Mesothelial cell of epicardium (in vitro differentiated cells): ENCODE measurements at places on chromosomes 7 and 10. TPM values are rescaled to one million over a fixed set of nuclear protein-coding genes. Genes with fewer than 3 reads are reported as not detected.
A peak's percentile ranks its signal among the peaks of the same experiment; 100 is the strongest.

TWIST1 gene
- total RNA-seq, result 111 to 126 TPM (median 120 TPM) in 3 replicates

KLF14 gene
- 0.87 to 1.0 TPM (median 1.0 TPM) in 3 replicates for total RNA-seq

ASZ1 gene
- 0.18 TPM in 1 of 3 replicates, not detected in the others for total RNA-seq

IKZF1 gene
- 1.7 to 2.5 TPM (median 1.8 TPM) in 3 replicates for total RNA-seq

CSGALNACT2 gene
- total RNA-seq, result 14.3 to 15.4 TPM (median 14.8 TPM) in 3 replicates

DNA sequence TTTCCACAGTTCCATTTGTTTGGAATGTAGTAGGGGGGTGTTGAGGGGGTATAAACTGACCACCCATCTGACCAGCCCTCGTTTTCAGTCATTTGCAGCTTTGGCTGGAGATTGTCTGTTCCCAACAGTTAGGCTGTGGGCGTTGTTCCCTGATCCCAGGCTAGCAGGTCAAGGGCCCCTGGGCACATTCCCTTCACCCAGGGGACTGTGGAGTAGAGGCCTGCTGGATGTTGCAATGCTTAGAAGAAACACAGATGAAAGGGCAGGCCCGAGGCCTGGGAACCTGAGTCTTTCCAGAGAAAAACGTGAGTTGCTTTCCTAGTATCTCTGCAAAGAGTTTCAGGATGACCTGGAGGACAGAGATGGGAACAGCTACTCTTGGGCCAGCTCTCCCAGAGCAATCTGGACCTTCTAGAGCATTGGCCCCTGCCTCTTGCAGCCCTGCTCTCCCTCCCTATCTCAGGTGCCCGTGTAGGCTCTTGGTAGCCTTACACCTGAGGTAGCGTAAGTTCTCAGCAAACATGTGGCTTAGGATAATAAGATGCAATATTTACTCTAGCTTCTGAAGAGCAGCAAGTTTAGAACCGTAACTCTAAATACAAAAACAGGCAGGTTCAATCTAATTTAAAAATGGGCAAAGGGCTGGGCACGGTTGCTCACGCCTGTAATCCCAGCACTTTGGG, 99.4 kb upstream of the EFCAB10 start:
- no peaks in the 10 kb centered on the region for H3K27me3 ChIP-seq
- no peaks in the 10 kb centered on the region for H3K36me3 ChIP-seq
- H3K4me3 ChIP-seq, result no peak overlapping the region
- H3K27ac ChIP-seq, result no peak overlapping the region

GRCh38 chr7:45080958-45081669, 7.7 kb downstream of the NACAD start:
- no peaks in the 10 kb centered on the region for H3K27me3 ChIP-seq
- no peak overlapping the region for H3K27ac ChIP-seq
- H3K36me3 ChIP-seq, result peaks cover 5% of the 10 kb centered on the region

- no peaks in the 10 kb centered on the region for H3K4me1 ChIP-seq
- H3K27me3 ChIP-seq, result no peaks in the 10 kb centered on the region
- H3K4me3 ChIP-seq, result no peak overlapping the region
- no peak for DNase-seq
These were observed 19.1 kb downstream of the NACAD start for GRCh38 chr7:45069444-45070253.

- no peak overlapping the region for H3K27ac ChIP-seq
- no peaks in the 10 kb centered on the region for H3K36me3 ChIP-seq
- H3K4me1 ChIP-seq, result peaks cover 13% of the 10 kb centered on the region
- DNase-seq, result no peak
- no peak overlapping the region for H3K4me3 ChIP-seq
These were observed 53.7 kb upstream of the DUSP5 start for GRCh38 chr10:110444004-110444337.

DNA sequence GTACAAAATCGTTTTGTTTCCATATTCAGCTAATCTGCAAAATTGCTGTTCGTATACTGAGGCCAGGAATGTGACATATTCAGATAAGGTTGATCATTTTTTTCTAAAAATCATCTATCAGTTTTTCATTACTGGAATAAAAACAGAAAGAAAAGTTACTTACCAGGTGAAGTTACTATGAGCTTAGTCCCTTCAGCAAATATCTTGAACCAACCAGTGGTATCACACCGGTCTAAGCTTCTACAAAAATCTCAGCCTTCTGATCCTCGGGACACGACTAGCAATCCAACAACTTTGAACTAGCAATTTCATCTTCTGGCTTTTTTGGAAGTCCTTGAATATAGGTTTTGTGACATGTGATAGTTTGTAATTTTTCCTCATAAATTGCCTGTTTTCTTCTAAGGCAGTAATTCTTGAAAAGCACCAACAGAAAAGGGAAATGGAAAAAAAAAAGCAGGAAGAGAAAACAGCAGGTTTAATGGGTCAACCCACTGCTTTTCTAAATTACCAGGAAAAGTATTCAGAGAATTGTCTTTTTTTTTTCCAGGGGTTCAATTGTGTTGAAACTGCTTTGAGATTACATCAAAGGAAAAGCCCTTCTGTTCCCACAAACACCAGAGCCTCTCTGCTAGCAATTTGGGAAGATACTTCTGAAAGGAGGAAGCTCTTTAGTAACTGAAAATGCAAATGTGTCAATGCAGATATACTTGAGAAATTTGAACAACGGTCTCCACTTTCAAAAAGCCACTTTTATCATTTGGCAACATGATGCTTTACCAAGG, 2.9 kb upstream of the TARP start:
- no peak overlapping the region for H3K27ac ChIP-seq
- peaks cover 3% of the 10 kb centered on the region for H3K4me1 ChIP-seq
- H3K27me3 ChIP-seq, result no peaks in the 10 kb centered on the region
- H3K36me3 ChIP-seq, result no peaks in the 10 kb centered on the region
- no peak overlapping the region for H3K4me3 ChIP-seq
- DNase-seq, result no peak

- H3K36me3 ChIP-seq, result no peaks in the 10 kb centered on the region
- peak overlapping the region; percentile 1 for H3K27ac ChIP-seq
These were observed 56.9 kb downstream of the IFIT5 start for GRCh38 chr10:89471110-89471809.

DNA sequence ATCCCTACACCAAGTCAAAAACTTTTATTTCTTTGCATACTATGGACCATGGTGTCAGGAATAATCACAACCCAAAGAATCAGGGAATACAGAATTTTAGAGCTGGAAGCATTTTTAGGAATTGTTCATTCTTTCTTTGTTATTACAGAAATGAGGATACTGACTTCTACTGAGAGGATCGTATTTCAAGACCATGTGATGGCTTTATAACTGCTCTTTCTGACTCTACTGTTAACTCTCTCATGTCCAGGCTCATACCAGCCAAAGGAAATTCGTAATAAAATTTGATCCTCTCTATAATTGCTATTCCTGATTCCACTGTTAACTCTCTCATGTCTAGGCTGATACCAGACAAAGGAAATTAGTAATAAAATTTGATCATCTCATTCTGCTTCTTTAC, 1050.9 kb upstream of the C7orf33 start:
- H3K4me3 ChIP-seq, result no peak overlapping the region
- no peaks in the 10 kb centered on the region for H3K27me3 ChIP-seq
- no peak for DNase-seq
- peaks cover 3% of the 10 kb centered on the region for H3K36me3 ChIP-seq
- no peak overlapping the region for H3K27ac ChIP-seq

DNA sequence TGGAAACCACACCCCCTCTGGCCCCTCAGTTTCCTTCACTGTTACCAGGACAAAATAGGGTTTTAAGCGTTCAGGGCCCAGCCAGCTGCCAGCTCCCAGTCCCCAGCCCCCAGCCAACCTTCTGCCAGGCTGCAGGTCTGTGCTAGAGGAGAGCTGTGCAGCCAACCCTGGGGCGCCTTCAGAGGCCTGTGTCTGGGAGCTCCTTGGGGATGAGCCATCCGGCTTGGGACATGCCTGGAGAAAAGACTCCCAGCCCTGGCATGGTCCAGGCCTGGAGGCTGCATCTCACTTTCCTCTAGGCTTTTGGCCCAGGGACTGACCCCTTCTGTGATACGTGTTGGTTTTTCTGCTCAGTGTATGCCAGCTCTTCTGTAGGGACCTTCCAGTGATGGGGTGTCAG, 487.6 kb upstream of the MGMT start:
- DNase-seq, result no peak
- no peaks in the 10 kb centered on the region for H3K36me3 ChIP-seq
- H3K27ac ChIP-seq, result no peak overlapping the region
- H3K4me1 ChIP-seq, result peaks cover 9% of the 10 kb centered on the region
- H3K4me3 ChIP-seq, result no peak overlapping the region

- no peaks in the 10 kb centered on the region for H3K36me3 ChIP-seq
- peaks cover 27% of the 10 kb centered on the region for H3K27me3 ChIP-seq
- no peak overlapping the region for H3K27ac ChIP-seq
- H3K4me3 ChIP-seq, result no peak overlapping the region
These were observed 16.4 kb downstream of the TBXAS1 start for GRCh38 chr7:139845443-139845805.

DNA sequence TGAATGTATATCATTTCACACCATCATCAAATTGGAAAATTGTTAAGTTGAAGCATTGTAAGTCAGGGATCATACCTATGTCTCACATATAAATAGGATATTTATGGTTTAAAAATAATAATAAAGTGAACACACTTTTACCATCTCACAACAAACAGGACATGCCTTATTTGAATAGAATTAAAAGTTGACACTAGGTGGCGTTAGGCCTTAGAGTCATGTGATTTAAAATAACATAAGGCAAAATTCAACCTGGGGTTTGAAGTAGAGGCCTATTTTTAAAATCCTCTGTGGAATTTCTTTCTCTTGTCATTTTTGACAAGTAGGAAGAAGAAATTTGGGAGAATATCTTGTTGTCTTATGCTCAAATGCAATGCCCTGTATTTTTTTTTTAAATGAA, 184.7 kb upstream of the PCDH15 start:
- peaks cover 19% of the 10 kb centered on the region for H3K36me3 ChIP-seq
- no peak overlapping the region for H3K27ac ChIP-seq
- no peak overlapping the region for H3K4me3 ChIP-seq

- no peaks in the 10 kb centered on the region for H3K36me3 ChIP-seq
- no peaks in the 10 kb centered on the region for H3K4me1 ChIP-seq
- peaks cover 80% of the 10 kb centered on the region for H3K27me3 ChIP-seq
- DNase-seq, result no peak
- no peak overlapping the region for H3K4me3 ChIP-seq
- H3K27ac ChIP-seq, result no peak overlapping the region
These were observed 411.2 kb downstream of the GLRX3 start for GRCh38 chr10:130547368-130547767.

DNA sequence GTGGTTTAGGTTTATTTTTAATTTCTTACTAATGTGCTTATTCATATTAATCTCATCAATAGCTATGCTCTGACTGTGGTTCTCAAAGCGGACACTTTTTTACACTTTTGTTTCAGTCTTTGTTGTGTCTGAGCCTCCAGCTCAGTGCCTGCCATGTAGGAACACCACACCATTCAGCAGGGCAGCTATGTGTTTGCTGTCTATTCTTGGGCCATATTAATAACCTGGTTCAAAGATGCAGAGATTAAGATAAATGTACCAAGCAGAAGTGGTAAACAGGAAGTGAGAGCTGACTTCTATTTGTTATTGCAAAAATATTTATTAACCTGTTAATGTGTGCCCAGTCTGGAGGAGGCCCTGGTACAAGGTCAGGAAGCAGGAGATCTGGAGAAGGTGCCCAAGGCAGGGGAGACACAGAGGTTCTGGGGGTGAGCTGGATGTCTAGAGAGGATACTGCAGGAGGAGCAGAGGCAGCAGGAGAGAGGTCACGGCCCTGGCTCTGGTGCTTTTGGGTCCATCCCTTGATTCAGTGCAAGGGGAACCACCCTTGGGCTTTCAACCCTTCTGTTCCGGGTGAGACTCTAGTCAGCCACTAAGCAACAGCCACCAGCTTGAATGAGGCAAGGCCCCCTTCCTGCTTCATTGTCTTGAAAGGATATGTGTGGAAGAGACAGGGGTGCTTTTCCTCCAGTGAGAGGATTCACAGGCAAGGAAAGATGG, 1.9 kb downstream of the TBXAS1 start:
- peaks cover 5% of the 10 kb centered on the region for H3K36me3 ChIP-seq
- no peak overlapping the region for H3K27ac ChIP-seq
- H3K4me3 ChIP-seq, result no peak overlapping the region

DNA sequence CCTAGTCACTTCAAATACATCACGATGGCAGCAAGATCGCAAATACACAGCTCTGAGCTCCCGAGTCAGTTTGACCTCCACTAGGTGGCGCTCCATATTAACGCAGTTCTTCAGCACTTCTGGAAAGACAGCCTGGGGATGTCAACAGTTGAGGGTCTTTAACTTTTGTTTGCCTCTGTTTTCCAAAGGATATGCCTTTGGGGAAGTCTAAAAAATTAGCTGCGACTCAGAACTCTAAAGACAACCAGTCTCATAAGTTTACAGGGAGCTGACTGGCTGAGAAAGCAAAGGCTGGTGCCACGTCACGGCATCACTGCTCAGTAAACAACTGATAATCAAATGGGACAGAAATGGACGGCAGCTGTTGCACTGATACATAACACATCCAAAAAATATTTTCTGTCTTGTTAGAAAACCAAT, 458.8 kb downstream of the SORCS1 start:
- no peaks in the 10 kb centered on the region for H3K4me1 ChIP-seq
- peak; percentile 48 for DNase-seq
- H3K4me3 ChIP-seq, result no peak overlapping the region
- H3K36me3 ChIP-seq, result no peaks in the 10 kb centered on the region
- H3K27ac ChIP-seq, result no peak overlapping the region

GRCh38 chr7:20417260-20417659, 86.6 kb downstream of the ITGB8 start:
- DNase-seq, result no peak
- no peaks in the 10 kb centered on the region for H3K27me3 ChIP-seq
- peaks cover 8% of the 10 kb centered on the region for H3K36me3 ChIP-seq
- H3K4me1 ChIP-seq, result peaks cover 4% of the 10 kb centered on the region

DNA sequence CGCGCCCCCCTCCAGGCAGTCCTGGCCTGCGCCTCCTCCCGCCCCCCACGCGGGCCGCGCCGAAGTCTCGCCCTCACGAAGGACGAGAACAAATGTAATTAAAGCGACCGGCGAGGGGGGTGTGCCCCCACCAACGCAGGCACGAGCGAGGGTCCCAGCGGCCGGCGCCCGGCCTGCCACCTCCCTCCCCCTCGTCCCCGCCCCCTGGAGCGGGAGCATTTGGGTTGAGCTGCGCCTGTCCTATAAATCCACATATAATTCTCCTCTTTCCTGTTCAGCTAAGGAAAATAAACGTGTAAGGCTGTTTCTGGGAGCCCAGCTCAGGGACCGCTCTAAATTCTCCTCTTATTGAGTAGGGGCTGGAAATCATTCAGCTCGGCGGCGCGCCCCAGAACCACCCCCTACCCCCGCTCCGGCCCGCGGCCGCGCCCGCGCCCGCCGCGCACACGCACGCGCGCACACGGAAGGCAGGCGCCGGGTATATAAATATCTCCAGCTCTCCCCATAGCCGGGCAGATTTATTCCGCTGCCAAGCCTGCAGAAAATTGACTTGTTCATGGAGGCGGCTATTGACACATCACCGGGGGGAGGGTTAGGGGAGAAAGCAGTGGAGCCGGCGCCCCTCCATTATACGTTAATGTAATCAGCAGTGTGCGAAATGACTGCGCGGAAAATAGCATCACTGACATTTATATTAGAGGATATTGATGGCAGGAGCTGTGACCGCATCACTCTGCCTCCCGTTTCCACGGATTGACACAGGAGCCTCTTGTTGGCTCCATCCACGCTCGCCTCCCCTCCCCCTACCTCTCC, 61.6 kb upstream of the BTRC start:
- H3K27ac ChIP-seq, result no peak overlapping the region
- no peak for DNase-seq
- peak overlapping the region; percentile 81 for H3K4me3 ChIP-seq
- H3K36me3 ChIP-seq, result no peaks in the 10 kb centered on the region
- peaks cover 92% of the 10 kb centered on the region for H3K27me3 ChIP-seq
